ENCODE measurements at places on chromosomes 12 and 14.

- H3K27me3 ChIP-seq = peaks cover 1% of the 10 kb centered on the region
- H3K4me1 ChIP-seq = no peaks in the 10 kb centered on the region
- H3K4me3 ChIP-seq = no peak overlapping the region
- H3K36me3 ChIP-seq = no peaks in the 10 kb centered on the region
- DNase-seq = no peak
Measured at GRCh38 chr12:15629108-15629507, 160.1 kb downstream of the EPS8 start.

DNA sequence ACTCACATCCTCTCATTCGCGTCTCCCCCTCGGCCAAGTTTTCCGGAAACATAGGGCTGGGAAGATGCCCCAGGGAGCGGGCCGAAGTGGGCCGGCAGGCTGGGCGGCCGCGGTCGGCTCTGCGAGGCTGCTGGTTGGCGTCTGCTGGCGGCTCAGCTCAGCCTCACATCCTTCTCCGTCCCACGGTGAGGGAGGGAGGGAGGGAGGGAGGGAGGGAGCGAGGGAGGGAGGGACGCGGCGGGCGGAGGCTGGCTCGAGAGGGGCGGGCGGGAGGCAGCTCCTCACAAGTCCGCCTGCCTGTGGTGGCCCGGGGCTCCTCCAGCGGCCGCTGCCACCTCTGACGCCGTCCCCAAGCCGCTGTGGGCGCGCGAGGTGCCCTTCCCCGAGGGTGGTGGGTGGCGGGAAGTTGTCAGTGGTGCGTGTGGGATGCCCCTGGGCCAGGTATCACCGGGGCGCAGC lies 93.8 kb downstream of the RFLNA start:
- no peaks in the 10 kb centered on the region for H3K27me3 ChIP-seq
- H3K36me3 ChIP-seq = peaks cover 8% of the 10 kb centered on the region
- H3K27ac ChIP-seq = no peak overlapping the region

DNA sequence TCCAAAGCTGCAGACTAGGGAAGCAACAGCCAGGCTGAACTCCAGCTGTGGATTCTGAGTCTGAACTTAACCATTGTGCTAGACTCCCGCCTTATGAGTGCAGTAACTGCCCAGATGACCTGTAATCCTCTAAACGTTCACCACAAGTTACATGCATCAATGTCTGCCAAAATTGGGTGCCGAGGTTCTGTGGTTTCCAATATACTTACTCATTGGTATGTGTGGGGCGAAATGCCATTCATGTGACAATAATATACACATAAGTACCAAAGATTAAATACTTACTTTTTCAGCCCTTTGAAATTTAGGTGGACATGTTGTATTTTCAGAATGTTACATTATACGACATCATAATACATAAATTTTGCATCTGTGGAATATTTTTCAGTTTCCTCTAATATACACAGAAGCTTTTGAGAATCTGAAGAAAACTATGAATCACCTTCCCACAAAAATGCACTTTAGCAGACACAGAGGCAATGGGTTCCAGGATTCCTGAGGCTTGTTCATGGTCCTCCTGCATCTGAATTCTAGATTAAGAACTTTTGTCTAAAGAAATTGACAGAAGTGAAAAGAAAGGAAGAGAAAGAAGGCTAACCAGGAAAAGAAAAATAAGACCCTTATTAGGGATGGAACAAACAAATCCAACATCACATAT lies 31.7 kb downstream of the GRIP1 start:
- no peak for DNase-seq
- no peak overlapping the region for H3K27ac ChIP-seq
- no peak overlapping the region for H3K4me3 ChIP-seq
- no peaks in the 10 kb centered on the region for H3K4me1 ChIP-seq

DNA sequence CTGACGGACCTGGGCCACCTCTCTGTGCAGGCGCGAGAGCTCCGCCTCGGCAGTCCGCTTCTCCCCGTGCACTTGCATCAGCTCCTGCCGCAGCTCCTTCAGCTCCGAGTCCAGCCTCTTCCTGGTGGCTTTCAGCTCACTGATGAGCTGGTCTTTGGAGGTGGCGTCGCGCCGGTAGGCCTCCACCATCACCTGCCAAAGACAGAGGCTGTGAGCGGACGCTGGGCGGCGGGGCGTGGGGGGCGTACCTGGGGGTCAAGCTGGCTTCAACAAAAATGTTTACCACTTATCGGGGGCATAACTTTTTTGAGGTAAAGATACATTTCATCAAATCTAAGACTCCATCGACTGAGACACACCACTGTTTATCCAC lies 27.5 kb upstream of the ANKLE2 start:
- peaks cover 42% of the 10 kb centered on the region for H3K36me3 ChIP-seq
- no peaks in the 10 kb centered on the region for H3K27me3 ChIP-seq
- no peaks in the 10 kb centered on the region for H3K4me1 ChIP-seq
- no peak overlapping the region for H3K4me3 ChIP-seq
- H3K27ac ChIP-seq = no peak overlapping the region

DNA sequence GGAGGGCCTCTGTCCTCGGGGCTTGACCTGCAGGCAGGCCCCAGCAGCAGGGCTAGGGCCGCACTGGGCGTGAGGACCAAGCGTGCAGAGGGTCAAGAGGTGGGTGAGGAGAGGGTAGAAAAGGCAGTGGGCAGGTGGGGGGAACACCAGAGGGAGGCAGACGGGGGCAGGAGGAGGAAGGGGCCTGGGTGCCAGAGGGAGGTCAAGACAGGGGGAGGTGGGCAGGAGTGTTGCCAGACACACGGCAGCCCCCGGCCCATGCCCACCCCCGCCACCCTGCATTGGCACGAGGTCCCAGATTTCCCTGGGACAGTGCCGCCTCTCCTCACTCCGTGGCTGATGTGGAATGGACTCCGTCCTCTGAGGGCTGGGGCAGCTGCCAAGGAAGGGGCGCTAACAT lies 8.2 kb downstream of the TMEM121 start:
- no peaks in the 10 kb centered on the region for H3K27me3 ChIP-seq
- H3K4me3 ChIP-seq = no peak overlapping the region
- H3K36me3 ChIP-seq = no peaks in the 10 kb centered on the region
- H3K4me1 ChIP-seq = peaks cover 14% of the 10 kb centered on the region
